ENCODE measurements at places on chromosomes 6 and 20.

- no peak for DNase-seq
Observed at GRCh38 chr6:80647156-80647555, 540.7 kb downstream of the BCKDHB start.

- no peak for DNase-seq
Observed at GRCh38 chr6:106488494-106489370, 128.2 kb downstream of the CRYBG1 start.

DNA sequence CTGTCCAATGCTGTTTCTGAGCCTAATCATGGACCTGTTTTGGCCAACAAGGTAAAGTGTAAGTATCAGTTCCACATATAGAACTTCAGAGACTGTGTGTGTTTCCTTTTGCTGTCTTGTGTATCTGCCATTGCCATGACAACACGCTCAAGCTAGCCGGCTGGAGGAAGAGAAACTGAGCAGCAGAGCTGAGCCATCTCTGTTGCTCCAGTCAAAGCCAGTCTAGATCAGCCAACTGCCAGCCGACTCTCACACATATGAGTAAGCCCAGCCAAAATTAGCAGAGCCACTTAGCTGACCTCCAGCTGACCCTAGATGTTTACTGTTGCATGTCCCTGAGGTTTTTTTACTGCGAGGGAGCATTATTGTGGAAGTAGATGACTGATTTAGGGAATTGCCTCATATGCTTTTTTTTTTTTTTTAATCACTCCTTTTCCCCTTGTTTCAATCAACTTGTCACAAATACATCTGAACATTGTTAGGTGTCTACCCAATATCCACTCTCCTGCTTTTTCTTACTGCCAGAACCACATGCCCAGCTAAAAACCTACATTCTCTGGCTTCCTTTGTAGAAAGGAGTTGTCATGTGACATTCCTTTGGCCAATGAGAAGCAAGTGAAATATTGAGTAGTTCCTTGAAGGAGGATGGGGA lies 304.3 kb upstream of the SUPT3H start:
- peak; percentile 51 for DNase-seq

DNA sequence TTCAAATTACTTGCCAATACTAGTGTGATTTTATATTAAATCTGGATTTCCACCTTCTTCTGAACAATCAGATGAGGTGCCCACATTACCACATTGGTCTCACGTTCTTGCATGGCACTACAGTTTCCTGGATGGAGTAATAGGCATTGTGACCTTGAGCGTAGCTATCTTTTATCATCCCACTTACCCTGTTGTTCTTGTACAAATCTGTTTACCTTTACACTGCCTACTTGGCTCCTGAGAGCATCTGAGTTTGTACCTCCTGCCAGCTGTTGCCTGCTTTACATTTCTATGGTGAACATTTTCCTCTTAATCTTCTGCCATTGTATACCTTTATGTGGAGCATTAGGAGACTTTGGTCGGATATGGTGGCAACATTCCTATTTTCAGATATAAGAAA lies 90.7 kb downstream of the AKAP7 start:
- no peak for DNase-seq

GRCh38 chr20:63950701-63951397 lies 5.4 kb downstream of the UCKL1 start:
- DNase-seq, result no peak

GRCh38 chr6:148200293-148200692 lies 142.3 kb upstream of the SASH1 start:
- no peak for DNase-seq

- no peak for DNase-seq
Observed at GRCh38 chr20:967796-968742, 34.0 kb downstream of the RSPO4 start.

DNA sequence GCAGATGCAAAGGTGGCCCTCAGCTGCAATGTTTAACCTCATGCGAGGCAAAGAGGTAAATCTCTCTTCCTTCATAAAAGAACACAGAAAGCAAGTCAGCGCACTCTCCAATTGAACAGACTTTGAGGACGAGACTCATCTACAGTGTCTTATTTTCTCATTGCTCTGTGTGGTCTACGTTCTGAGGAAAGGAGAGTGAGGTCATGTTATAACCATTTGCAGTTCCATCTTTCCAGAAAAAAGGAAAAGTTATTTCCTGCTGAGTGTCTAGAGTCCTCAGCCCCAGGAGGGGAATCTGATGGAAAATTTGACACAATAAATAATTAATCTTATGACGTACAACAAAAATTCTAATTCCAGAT lies 35.6 kb upstream of the THBS2 start:
- no peak for DNase-seq

DNA sequence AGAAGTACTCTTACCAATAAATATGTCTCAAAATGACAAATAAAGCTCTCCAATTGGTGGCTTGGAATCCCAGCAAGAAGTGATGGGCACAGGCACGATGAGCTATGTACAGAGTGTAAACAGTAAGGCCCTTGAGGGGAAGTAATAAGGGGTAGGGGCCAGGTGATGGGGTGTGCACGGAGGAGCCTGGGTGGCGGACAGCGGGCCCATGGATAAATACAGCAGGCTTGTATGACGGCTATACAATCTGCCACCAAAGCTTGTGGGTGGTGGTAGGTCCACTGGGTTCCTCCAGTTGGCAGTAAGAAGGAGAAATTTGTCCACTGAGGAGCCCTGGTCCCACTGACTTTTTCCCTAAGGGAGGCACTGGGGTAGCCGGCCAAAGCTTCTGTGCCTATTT lies 205.4 kb upstream of the RNF24 start:
- no peak for DNase-seq

- DNase-seq, result no peak
Observed at GRCh38 chr20:19375395-19375794, 163.0 kb downstream of the SLC24A3 start.

DNA sequence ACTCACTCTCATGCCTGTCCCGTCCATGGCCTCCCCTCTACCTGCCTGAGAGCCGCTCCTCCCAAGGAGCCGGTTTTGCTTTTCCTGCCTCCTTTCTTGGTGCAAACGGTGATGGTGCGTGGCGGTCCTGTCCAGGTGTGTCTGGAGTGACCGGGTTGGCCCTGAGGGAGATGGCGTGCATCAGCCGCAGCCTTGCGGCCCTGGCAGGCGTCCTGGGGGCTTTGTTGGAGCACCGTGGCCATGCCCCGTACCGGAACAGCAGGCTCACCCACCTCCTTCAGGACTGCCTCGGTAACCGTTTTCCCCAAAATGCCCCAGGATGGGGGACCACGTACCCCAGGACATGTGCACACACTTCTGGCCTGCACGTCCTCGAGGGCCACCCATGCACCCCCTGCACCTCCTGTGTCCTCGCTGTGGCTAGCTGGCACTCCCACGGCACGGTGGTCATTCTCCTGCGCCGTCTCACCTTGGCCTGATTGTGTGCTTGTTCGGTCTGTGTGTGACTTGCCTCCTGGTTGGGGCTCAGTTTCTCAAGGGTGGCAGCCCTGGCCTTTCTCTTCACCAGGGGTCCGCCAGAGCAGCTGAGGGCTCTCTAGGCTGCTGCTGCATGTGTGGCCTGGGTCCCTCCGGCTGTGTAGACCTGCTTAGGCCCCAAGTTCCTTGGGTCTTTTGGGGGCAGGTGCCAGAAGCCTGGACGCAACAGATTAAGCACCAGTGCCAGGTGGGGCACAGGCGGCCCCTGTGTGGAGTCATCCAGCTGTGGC lies 36.4 kb downstream of the FRMD1 start:
- no peak for DNase-seq

GRCh38 chr6:130118236-130118635 lies 99.9 kb downstream of the L3MBTL3 start:
- no peak for DNase-seq

GRCh38 chr6:169960886-169961611 lies 209.6 kb downstream of the ERMARD start:
- DNase-seq, result no peak

DNA sequence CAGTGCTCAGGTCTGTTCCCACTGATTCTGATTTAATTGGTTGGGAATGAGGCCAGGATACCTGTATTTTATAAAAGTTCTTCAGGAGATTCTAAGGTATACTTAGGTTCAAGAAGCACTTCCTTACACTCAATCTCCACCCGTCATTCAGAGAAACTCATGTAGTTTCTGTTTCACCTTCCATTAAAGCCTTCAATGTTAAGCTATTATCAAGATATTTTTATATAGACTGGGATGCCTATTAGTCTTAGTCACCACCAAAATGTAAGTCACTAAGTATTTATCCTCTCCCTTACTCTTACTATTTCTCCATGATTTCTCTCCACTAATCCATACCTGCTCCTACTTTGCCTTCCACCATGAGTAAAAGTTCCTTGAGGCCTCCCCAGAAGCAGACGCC lies 38.1 kb upstream of the GCLC start:
- no peak for DNase-seq

GRCh38 chr6:1016329-1017302 lies 295.3 kb upstream of the FOXQ1 start:
- DNase-seq, result no peak

DNA sequence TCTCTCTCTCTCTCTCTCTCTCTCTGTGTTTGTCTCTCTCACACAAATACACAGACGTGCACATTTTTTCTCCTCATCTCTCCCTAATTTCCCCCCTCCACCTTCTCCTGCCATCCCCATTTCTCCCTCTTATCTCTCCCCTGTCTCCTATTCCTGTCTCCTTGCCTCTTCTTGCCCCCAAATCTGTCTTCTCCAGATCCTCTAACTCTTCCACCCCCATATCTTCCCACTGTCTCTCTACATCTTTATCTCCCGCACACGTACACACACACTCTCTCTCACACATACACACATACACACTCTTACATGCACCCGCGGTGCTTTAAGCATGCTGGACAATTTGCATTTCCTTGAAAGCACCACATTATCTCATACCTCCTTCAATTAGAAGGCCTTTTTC lies 15.9 kb downstream of the KIZ start:
- DNase-seq, result no peak

DNA sequence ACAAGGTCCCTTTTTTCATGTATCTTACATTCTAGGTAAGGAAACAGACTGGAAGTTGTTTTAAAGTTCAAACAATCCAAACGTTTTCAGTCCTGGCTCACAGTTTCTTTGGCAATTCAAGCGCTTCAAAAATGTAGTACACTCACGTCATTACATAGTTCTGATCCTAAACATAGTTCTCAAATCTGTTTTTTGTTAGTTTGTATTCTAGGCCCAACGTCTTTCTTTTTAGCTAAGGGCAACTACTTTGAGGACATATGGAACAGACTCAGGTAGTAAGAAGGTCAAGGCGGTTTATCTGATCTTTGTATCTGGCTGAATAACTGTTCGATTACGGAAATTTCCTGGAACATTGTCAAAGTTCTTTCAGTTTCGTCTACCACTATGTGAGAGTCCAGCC lies 36.9 kb upstream of the PLCB4 start:
- DNase-seq, result no peak

- no peak for DNase-seq
Observed at GRCh38 chr20:23309781-23310180, 40.8 kb upstream of the NXT1 start.

DNA sequence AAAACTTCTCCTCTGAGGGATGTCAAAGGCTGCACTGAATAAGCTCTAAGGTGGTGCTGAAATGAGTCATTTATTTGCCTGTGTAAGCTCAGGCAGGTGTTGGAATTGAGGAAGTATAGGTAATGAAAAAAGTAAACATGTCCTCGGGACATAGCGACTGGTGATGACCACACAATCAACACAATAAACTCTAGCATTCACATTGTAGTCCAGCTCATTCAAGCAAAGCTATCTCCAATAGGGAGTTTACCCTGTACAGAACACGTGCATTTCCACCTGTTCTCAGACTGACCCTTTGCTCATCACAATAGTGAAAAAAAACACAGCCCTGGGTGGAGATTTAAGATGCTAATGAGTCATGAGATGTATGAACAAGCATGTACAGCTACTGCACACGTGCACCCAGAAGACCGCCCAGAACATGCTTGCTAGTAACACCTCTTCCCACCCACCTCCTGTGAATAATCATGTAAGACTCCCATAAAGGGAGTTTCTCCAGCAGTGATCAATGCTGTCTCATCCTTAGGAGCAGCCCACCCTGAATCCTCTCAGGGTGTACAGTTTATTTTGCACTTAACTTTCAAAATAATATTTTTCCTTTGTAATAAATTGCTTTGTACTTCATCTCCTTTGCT lies 33.0 kb upstream of the POU5F1 start:
- DNase-seq, result no peak
